Epithelial cell of proximal tubule (primary cell): ENCODE measurements at places on chromosomes 4 and X. TPM values are rescaled to one million over a fixed set of nuclear protein-coding genes. Genes with fewer than 3 reads are reported as not detected.

DNA sequence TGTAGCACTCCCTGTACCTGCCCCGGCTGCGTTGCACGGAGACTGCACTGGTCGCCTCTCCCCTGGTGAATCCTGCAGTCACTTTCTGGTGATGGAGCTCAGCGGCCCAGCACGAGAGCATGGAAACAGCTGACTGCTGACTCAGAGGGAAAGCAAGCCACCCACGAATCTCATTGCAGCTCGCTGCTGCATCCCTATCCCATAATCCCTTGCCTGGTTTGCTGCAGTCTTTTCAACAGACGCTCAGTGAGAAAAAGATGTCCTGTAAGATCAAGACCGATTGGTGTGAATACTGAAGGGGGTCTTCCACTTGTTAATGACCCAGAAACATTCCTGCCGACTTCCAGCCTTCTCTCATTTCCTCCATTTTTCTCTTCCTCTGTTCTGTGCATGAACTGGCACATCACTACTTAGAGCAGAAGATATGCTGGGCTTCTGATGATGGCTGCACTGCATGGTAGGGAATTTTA is 52.9 kb downstream of the TRIM2 start:
- DNase-seq, result no peak

GRCh38 chr4:78024576-78025091 is 32.5 kb upstream of the FRAS1 start:
- no peak for DNase-seq

TLR1 gene
- 0.51 and 0.98 TPM in 2 replicates for total RNA-seq

- no peak for DNase-seq
Observed at GRCh38 chr4:749698-750666, 44.4 kb downstream of the PCGF3 start.

ZMAT1 gene
- total RNA-seq, result 0.72 and 2.7 TPM in 2 replicates

DNA sequence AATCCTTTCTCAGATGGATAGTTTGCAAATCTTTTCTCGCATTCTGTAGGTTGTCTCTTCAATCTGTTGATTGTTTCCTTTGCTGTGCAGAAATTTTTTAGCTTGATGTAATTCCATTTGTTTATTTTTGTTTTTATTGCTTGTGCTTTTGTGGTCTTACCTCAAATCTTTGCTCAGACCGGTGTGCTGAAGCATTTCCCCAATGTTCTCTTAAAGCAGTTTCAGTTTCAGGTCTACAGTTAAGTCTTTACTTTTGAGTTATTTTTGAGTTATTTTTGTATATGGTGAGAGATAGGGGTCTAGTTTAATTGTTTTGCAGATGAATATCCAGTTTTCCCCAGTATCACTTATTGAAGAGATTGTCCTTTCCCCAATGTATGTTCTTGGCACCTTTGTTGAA is 18.2 kb upstream of the SLC25A14 start:
- no peak for DNase-seq

- DNase-seq, result no peak
Observed at GRCh38 chr4:18052158-18052557, 30.6 kb upstream of the LCORL start.

SLC9B1 gene
- total RNA-seq, result 0.43 and 1.1 TPM in 2 replicates

MGARP gene
- 0.14 and 1.5 TPM in 2 replicates for total RNA-seq

GPM6B gene
- total RNA-seq, result 1.5 and 3.6 TPM in 2 replicates

- DNase-seq, result peak; percentile 27
Observed at GRCh38 chr4:83074086-83074704, 39.2 kb downstream of the COPS4 start.

DNA sequence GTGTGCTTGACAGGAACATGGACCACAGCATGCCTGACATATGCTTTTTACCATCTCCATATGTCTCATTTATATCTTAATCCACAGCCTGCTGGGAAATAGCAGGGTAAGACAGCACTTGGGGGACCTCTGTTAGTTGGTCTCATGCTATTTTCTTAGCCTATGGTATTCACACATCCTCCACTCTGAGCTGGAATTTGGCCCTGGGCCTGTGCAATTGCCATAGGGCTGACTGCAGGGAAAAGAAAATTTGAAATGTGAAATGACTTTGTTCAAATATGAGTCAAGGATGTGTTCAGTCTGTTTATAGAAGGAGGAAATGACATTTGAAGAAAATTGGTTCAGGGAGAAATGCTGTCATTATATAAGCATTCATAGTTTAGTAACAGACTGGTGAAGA is 9.6 kb upstream of the MAP7D3 start:
- DNase-seq, result no peak

DNA sequence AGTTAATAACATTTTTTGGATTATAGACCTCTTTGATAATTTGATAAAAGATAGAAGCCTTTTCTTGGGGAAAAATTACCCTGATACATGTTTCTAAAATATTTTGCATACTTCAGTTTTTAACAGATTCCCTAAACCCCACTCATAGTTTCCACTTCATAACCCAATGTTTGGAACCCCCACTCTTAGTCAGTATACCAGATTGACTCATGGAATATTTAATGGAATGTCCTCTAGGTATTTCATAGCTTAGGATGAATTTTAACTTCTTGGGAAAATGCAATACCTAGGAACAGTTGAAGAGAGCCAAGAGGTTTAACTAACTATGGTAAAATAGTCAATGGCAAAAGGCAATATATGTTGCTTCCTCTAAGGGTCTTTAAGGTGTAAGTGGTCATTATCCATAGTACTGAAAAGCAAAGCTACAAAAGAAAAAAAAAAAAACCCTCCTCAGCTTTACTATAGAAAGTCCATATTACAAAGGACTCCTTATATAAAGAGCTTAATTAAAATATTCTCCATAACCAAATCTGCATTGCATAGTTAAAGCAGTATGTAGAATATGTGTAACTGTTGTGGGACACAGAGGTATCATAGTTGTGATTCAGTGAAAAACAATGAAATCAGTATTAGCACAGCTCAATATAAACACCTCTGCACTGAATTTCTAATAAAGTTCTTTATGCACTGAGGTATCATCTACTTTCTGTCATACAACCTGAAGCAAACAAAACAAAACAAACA is 159.9 kb downstream of the PCDH7 start:
- DNase-seq, result no peak

DNA sequence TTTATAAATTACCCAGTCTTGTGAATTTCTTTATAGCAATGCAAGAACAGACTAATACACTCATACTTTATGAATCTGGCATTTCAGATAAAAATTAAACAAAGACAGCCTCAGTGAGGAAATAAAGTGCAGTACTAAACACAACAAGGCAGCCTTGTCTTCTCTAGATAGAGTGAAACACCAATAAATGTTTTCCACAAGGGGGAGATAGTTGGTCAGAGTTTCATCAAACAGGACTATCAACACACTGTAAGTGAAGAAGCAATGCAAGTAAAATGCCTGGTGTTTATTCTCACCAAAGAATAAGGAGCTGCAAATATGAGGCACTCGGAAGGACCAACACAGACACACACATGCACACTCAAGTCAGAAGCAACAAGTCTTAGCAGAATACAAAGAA is 62.8 kb downstream of the FAM9B start:
- DNase-seq, result peak; percentile 12

DNA sequence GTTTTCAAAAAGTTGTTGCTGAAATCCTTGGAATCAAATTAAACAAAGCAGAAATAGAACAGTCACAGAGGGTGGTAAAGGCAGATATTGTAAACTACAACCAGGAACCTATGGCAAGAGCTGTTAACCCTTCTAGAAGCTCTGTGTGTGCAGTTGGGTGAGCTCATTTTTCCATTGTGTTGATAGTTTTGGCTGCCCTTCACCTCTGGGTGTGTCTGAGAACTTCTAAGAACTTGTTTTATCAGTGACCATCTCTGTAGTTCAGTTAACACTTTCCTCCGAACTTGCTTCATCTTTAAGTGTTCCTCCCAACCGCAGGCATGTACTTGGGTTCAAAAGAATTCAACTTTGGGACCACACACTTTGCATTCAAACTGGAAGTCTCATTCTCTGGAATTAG is 32.7 kb downstream of the RBMX start:
- no peak for DNase-seq

GRCh38 chr4:41140410-41140809 is 73.9 kb downstream of the APBB2 start:
- DNase-seq, result no peak

DNA sequence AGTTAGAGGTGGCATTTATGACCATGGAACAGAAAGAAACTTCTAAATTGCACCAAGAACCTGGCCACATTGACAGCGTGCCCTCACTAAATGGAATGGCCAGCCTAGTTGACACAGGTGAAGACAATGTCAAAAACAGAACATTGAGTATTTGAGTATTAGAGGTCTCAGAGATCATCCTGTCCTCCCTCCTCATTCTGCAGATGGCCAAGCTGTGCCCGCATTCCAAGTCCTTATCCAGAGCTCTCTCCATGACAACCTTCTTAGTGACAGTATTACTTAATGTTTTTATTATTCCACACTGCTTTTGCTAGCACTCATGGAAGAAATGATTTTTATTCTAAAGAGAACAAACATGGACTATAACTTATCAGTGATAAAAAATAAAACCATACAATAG is 9.9 kb upstream of the CCDC110 start:
- no peak for DNase-seq

- DNase-seq, result no peak
Observed at GRCh38 chrX:49291615-49292337, 11.7 kb upstream of the GAGE10 start.

GRCh38 chr4:139603576-139604410 is 47.8 kb upstream of the SETD7 start:
- no peak for DNase-seq

- no peak for DNase-seq
Observed at GRCh38 chr4:121253961-121254360, 89.8 kb upstream of the TNIP3 start.

CXorf49 gene
- total RNA-seq, result 15.4 and 70.9 TPM in 2 replicates

DNA sequence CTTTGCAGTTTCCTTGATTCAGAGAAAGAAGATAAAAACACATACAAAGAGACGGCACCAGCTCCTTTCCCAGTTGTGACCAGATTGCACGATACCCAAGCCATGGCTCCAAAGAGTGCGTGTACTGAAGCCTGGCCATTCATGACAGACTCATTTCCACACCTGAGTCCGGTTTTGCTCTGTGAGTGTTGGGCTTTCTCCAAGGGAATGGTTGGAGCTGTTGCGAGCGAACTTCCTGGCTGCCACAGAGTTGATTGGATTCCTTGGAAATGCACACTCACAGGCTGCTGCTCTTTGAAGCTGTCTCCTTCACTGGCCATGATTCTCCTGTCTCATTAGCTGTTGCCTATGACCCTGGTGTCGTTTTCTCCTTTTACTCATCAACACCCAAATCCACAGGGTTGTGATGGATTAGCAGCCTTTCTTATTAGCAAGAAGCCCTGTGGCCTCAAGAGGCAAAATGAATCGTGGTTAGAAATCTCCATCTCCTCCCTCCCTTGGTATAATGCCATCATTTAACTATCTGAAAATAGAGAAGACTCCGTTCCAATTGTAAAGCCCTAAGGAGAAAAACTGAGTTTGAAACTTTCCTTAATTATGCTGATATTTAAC is 43.9 kb upstream of the BBS12 start:
- no peak for DNase-seq

DNA sequence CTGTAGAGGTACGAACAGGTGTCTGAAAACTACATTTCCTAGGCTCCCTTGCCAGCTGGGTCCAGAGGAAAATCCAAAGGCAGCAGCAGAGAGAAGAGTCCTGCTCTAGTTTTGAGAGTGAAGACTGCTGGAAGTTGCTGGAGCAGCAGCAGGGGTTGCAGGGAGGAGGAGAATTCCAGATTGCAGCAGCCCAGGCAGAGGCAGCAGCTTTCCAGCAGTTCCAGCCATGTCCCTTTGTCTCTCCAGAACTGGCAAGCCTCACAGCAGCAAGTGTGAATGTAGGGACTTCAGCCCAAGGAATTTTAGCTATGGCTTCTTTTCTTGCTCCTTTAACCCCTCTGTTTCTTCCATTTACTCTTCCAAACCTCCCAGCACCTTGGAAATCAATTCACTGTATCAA is 24.1 kb upstream of the STIM2 start:
- no peak for DNase-seq

- DNase-seq, result no peak
Observed at GRCh38 chr4:73257651-73258435, 755 bp downstream of the ANKRD17 start.

DNA sequence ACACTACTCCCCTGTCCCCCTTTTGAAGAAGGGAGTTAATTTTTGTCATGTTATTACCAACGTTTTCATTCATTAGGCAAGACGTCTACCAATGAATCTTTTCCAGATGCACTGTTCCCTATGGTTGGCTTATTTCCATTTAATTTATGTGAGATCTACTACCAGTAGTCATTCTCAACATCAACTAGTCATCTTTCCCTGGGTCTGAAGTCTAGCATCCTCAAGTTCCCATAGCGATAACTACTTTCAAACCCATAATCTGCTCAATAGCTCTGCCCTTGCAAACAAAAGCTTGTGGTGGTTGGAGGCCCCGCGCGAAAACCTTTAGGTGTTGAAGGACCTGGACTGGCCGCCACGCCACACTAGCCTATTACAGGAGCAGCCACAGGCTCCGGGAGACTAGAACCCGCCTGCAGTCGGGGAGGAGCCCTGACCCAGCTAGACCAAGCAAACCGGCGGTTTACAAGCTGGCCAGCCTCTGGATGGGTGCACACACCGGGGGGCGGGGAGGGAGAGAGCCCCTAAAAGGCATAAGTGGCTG is 746 bp downstream of the PPAT start:
- no peak for DNase-seq

DNA sequence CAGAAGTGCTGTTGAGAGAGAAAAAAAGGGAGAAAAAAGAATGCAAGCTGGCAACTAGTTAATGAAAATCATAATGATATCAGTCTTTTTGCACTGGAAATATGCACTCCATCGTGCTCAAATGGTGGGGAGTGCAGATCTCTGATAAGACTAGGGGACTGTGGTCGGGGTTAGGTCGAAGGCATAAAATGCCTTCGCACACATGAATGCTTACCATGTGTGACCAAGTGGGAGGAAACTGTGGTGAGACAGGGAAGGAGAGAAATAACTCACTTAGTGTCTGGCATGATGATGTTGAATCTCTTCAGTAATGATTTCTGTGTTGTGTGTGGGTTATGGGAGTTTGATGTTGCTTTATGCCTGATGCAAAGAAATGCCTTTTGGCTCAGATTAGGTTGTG is 358.9 kb downstream of the FBXO8 start:
- no peak for DNase-seq

NLGN4X gene
- 0.69 and 1.6 TPM in 2 replicates for total RNA-seq

DNA sequence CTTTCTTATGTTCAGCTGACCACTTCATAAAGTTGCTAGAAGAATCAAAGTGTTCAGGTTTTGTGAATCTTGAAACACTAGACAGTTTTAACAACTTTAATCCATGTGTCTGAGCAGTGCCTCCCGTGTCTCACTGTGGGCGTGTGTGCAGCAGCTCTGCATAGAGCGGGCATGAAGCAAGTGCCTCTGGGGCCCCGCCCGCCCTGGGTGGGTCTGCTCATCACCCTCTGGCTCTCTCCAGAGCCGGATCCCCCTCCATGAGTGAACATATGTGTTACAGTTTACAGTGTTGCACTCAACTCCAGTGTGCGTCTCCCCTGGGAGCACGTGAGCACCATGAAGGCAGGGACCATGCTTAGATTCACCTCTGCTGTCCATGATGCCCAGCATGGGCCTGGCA is 37.6 kb upstream of the CRMP1 start:
- DNase-seq, result no peak

ART3 gene
- total RNA-seq, result not detected in 2 replicates

ZFP92 gene
- 0.06 and 0.14 TPM in 2 replicates for total RNA-seq
